ENCODE measurements at places on chromosomes 7 and 10. TPM values are rescaled to one million over a fixed set of nuclear protein-coding genes. Genes with fewer than 3 reads are reported as not detected.

The ARHGEF35 gene
- total RNA-seq = 6.2 TPM

The TPST1 gene
- total RNA-seq = 0.28 TPM

The GRB10 gene
- 14.2 TPM for total RNA-seq

- H3K36me3 ChIP-seq = peaks cover 66% of the 10 kb centered on the region
- H3K27me3 ChIP-seq = no peaks in the 10 kb centered on the region
- H3K4me1 ChIP-seq = peaks cover 4% of the 10 kb centered on the region
- DNase-seq = no peak
- no peak overlapping the region for H3K27ac ChIP-seq
These were observed 41.1 kb downstream of the SP4 start for GRCh38 chr7:21468969-21469368.

DNA sequence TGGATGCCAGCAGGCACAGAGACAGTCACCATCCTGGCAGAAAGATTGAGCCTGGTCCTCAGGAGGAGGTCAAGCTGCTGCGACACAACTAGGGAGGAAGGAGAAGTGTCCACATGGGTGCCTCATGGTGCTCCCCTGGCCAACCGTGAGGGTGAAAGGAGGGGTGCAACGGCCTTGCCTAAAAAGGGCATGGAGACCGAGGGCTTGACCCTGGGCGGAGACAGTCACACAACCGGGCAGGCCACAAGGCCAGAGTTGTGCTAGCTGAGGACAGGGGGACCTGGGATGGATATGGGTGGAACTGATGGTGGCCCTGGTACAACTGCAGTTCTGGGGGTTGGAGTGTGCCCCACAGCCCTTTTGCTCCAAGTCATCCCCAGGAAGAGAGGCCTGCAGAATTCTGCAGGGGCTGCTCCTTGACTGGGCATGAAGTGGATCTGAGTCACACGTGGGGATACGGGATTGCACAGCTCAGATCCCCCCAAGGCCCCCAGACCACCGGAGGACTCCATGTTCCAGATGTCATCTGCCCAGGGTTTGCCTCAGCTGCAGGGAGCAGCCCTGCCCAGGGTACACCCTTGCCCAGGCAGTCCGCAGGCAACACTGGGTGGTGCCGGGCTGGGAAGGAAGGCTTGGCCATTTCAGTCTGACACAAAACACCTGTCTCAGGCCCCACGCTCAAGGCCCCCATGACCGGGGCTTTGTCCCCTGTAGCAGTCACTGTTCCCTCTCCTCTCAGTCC, 602.3 kb upstream of the MGMT start:
- H3K36me3 ChIP-seq = no peaks in the 10 kb centered on the region
- no peak overlapping the region for H3K27ac ChIP-seq
- no peaks in the 10 kb centered on the region for H3K4me1 ChIP-seq

DNA sequence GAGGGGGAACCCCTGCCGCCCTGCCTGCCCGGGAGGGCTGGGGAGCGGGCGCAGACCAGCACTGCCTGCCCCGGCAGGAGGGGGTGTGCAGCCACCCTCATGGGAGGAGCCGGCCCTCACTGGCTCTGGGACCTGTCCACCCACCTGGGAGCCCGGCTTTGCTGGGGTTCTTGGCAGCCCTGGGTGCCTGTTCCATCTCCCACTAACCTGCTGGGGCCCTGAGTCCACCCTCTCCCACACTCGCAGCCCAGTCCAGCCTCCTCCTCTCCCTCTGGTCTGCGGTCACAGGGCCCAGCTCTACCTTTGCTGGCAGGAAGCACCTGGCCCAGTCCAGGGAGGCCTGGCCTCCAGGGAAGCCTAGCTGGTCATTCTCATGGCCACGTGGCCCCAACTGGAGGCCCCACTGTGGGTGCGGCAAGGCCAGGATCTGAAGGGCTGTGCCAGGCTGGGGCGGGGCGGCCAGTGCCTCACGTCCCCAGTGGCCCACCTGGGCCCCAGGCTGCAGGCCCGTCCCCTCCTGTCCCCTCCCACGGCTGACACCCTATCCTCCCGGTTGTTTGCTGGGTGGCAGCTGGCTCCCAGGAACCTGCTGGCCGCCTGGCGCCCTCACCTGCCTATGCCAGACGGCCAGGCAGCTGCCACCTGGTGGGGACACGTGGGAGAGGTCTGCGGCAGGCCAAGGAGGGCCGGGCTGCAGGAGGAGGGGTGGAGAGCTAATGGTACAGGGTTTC, at the start of gene TMEM184A:
Gene TMEM184A (minus strand): TSS at position 393 of the 731 bp plus-strand sequence. CDS start 721 bp downstream, outside the sequence.
- no peaks in the 10 kb centered on the region for H3K36me3 ChIP-seq
- H3K27ac ChIP-seq = no peak within 1 kb of the TSS
- H3K4me1 ChIP-seq = no peaks in the 10 kb centered on the region
- H3K27me3 ChIP-seq = no peaks in the 10 kb centered on the region
- DNase-seq = peak; percentile 46
- H3K4me3 ChIP-seq = no peak within 1 kb of the TSS

DNA sequence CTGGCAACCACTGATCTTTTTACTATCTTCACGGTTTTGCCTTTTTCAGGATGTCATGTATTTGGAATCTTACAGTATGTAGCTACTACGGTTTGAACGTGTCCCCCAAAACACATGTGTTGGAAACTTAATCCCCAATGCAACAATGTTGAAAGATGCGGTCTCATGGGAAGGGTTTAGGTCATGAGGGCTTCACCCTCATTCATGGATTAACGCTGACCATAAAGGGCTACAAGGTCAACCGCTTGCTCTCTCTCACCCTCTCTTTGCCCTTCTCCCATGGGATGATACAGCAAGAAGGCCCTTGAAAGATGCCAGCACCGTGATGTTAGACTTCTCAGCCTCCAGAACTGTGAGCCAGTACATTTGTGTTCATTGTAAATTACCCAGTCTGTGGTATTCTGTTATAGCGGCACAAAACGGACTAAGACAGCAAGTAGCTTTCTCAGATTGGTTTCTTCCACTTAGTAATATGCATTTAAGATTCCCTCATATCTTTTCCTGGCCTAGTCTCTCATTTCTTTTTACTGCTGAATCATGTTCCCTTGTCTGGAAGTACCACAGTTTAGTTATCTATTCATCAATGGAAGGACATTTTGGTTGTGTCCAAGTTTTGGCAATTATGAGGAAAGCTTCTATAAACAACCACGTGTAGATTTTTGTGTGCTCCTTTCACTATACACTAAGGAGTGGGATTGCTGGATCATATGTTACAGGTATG, 3.0 kb upstream of the CRYGN start:
- no peak for DNase-seq
- no peak overlapping the region for H3K4me3 ChIP-seq
- no peak overlapping the region for H3K27ac ChIP-seq
- H3K27me3 ChIP-seq = peaks cover 21% of the 10 kb centered on the region
- H3K4me1 ChIP-seq = peaks cover 13% of the 10 kb centered on the region

DNA sequence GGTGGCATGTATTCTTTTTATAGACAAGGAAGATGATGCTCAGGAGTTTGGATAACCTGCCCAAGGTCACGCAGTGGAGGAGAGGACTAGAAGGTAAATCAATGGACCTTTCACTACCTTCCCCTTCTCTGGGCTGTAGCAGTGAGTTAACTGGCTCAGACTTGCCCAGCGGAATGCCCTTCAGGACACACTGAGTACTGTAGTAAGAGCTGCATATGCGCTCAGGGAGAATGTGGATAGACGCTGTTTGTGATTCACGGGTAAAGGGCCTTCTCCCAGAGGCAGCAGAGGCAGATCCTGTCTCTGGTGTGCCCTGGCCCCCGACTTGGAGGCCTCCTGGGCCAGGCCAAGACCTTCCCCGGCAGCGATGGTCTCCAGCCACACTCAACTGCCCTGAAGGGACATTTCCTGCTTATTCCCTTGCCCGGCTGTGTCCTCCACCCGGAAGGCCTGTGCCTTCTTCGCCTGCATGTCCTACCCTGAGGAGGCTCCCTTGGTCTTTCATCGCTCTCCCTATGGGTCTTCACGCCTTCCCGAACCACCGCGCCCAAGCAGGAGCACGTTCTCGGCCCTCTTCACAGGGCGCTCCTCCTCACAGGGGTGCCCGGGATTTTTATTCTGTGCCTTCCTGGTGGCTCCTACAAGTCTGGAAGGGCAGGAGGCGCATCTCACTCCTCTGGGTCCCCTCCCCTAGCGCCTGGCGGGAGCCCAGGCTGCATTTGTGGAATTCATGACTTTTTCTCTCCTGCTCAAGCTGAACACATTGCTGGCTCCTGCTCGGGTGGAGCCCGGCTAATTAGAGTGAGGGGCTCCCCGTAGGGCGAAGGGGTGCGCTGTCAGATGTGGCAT, 1.8 kb upstream of the IKZF1 start:
- H3K4me3 ChIP-seq = peak overlapping the region; percentile 77
- H3K4me1 ChIP-seq = peaks cover 25% of the 10 kb centered on the region
- H3K27ac ChIP-seq = peak overlapping the region; percentile 77
- H3K27me3 ChIP-seq = peaks cover 12% of the 10 kb centered on the region

DNA sequence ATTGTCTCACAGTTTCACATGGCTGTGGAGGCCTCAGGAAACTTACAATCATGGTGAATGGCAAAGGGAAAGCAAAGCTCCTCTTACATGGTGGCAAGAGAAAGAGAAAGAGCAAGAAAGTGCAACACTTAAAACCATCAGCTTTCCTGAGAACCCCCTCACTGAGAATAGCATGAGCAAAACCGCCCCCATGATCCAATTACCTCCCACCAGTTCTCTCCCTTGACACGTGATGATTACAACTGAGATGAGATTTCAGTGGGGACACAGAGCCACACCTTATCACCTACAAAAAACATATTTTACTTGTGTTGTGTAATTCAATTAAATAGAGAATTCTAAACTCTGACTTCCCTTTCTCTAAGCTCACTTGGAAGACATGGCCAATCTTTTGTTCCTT, 80.2 kb downstream of the SEMA3C start:
- no peak overlapping the region for H3K4me3 ChIP-seq
- no peaks in the 10 kb centered on the region for H3K27me3 ChIP-seq
- H3K27ac ChIP-seq = no peak overlapping the region
- no peaks in the 10 kb centered on the region for H3K4me1 ChIP-seq

- peak; percentile 21 for DNase-seq
- no peaks in the 10 kb centered on the region for H3K4me1 ChIP-seq
- no peaks in the 10 kb centered on the region for H3K36me3 ChIP-seq
- no peaks in the 10 kb centered on the region for H3K27me3 ChIP-seq
These were observed 67.6 kb downstream of the TMEM130 start for GRCh38 chr7:98802088-98802780.

- no peak for DNase-seq
- no peak overlapping the region for H3K27ac ChIP-seq
- H3K27me3 ChIP-seq = peaks cover 2% of the 10 kb centered on the region
- no peak overlapping the region for H3K4me3 ChIP-seq
- peaks cover 5% of the 10 kb centered on the region for H3K4me1 ChIP-seq
- H3K36me3 ChIP-seq = no peaks in the 10 kb centered on the region
These were observed 257.9 kb downstream of the PTEN start for GRCh38 chr10:88121361-88121760.

GRCh38 chr7:116551692-116552091, 26.9 kb downstream of the CAV1 start:
- H3K4me3 ChIP-seq = no peak overlapping the region
- no peaks in the 10 kb centered on the region for H3K36me3 ChIP-seq
- H3K27ac ChIP-seq = no peak overlapping the region

- H3K27me3 ChIP-seq = no peaks in the 10 kb centered on the region
- no peaks in the 10 kb centered on the region for H3K36me3 ChIP-seq
- peaks cover 23% of the 10 kb centered on the region for H3K4me1 ChIP-seq
- no peak overlapping the region for H3K27ac ChIP-seq
These were observed 326.2 kb downstream of the RNLS start for GRCh38 chr10:88256886-88257285.

DNA sequence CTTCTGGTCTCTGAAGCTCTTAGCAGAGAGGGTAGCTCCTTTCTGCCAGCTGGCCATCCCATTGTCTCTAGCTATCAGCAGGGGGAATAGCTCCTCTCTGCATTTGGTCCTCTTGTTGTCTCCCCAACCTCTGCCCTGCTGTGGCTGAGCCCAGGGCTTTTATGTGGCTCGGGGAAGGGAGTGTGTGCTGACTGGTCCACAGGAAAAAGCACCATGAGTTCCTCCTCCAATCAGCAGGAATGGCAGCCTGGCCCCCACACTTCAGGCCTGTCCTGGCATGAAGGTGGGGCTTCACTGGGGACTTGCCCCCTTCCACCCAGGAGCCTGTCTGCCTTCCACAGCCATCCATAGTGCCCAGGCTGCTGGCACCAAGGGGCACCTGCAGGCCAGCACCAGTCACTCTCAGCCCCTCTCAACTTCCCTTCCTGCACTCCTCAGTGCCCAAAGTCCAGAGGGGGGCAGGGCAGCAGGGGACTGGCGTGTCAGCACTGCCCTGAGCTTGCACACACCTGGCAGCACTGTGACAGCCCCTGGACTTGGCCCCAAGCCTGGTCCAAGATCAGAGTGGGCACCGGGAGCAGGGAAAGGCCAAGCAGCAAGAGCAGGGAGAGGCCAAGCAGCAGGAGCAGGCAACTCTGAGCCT, 36.2 kb downstream of the NOLC1 start:
- peaks cover 12% of the 10 kb centered on the region for H3K36me3 ChIP-seq
- peaks cover 5% of the 10 kb centered on the region for H3K27me3 ChIP-seq
- H3K4me3 ChIP-seq = no peak overlapping the region

GRCh38 chr10:34049887-34050286, 715.4 kb upstream of the NRP1 start:
- no peak for DNase-seq
- no peak overlapping the region for H3K4me3 ChIP-seq
- H3K27me3 ChIP-seq = no peaks in the 10 kb centered on the region
- H3K4me1 ChIP-seq = no peaks in the 10 kb centered on the region
- no peaks in the 10 kb centered on the region for H3K36me3 ChIP-seq

GRCh38 chr10:49302088-49302487, 3.1 kb downstream of the C10orf71 start:
- no peaks in the 10 kb centered on the region for H3K36me3 ChIP-seq
- H3K27ac ChIP-seq = no peak overlapping the region
- no peak for DNase-seq

GRCh38 chr10:51694086-51694768, 5.2 kb downstream of the CSTF2T start:
- H3K27ac ChIP-seq = no peak overlapping the region
- H3K27me3 ChIP-seq = no peaks in the 10 kb centered on the region
- no peak overlapping the region for H3K4me3 ChIP-seq
- no peak for DNase-seq
- peaks cover 39% of the 10 kb centered on the region for H3K4me1 ChIP-seq

Data from activated CD4-positive, alpha-beta memory T cell treated with anti-CD3 and anti-CD28 coated beads, Interleukin-2, amount 10 ng/mL, durations not matched to agents 7 days and 5 days (primary cell).